ENCODE measurements at places on chromosomes 1 and 21.

DNA sequence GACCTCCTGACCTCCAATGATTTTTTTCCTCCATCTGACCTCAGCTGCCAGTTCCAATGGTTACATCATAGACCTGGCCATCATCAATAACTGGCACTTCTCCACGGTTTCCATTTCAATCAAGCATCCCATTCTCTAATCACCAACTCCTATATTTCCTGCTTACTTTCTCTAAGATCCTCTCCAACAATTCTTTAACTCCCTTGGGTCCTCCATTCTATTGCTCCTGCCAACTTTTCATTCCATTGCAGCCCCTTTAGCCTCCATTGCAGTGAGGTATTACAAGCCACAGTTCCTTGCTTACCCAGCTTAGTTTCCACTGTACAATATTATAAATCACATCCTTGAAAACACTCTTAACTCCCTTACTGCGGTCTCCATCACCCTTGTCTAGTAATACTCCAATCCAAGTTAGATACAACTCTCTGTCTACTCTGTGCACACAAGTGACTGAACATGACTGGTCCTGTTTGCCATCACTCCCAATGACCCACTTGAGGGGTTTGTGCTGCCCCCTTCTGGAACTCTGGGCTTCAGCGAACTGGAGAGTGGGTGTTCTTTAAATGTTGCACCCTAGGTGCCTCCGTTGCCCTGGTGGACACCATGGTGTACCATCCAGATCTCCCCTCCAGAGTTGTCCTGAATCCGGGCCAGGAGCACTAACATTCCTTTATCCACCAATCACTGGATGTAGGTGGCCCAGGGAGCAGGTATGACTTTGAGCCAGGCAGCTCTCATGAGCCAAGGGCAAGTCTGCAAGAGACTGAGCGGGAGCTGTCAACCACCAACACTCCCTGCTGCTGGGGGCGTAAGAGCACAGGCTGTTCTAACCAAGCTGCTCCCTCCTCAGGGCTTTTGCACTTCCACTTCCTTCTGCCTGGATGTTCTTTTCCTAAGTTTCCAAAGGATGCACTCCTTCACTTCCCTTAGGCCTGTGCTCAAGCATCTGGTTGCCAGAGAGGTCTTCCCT, 3.7 kb upstream of the FNDC7 start:
- no peak for DNase-seq

GRCh38 chr1:218347723-218348627, 2.8 kb downstream of the TGFB2 start:
- DNase-seq = no peak

DNA sequence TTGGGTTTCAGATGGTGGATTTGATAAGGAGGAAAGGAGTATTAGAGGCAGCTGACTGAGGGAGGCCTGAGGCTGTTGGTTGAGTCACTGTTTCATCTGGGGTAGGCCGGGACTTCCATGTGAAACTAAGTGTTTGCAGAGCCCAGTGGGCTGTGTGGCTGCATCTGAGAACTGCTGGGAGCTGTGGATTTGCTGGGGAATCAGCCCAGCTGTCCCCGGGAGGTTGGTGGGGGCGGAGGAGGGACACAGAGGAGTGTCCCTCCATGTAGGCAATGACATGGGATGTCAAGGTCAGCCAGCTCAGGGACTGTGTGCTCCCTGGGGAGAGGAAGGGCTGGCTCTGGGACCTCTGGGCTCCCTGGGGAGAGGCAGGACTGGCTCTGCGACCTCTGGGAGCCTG, 36.4 kb downstream of the SLC2A7 start:
- DNase-seq = no peak

DNA sequence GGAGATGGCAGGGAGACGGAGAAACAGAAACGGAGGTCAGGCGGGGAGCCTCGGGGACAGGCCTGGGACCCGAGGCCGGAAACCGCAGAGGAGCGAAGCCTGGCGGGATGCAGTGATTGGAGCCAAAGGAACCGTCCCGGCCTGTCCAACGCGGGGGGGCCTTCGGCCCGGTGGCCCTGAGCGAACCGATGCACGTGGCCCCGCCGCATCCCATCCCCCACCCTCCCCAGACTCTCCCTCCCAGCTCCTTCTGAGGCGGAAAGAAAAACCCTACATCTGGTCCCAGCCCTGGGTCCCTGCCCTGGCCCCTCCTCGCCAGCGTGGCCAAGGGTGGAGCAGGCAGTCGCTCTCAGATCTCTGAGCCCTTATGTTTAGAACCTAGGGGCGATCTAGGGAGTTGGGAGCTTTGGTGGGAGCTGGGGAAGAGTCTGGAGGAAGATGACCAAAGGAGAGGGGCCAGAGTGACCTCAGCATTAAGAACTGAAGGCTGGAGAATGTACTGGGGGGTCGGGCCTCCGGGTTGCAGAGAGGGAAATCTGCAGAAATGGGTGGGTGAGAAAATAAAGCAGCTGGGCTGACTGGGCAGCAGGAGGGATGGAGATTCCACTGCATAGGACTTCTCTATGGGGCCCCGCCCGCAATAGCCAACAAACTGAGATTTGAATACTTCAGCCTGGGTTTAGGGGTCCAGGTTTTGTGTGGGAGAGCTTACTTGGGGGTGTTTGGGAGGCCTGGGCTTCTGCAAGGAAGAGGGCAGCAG, 1.5 kb upstream of the CRABP2 start:
- DNase-seq = no peak

- DNase-seq = no peak
Measured at GRCh38 chr1:204260601-204261197, 46.9 kb upstream of the GOLT1A start.

DNA sequence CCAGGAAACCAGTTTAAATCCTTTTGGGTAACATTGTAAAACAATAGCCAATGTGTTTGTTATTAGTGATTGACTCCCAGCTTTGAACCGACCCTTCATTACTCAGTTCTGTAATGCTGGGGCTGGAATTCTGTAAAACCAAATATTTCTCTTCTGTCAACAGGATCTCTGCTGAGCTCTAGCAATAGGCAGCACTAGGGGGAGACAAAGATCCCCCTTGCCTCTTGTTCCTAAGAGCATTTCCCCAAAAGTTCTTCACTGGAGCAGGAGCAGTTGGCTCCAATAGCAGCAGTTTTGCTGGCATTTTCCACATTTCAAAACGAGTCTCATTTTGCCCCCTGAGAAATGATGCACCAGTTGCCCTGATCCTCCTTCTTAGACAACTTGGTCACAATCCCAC, 1671.1 kb downstream of the MRPL39 start:
- no peak for DNase-seq

DNA sequence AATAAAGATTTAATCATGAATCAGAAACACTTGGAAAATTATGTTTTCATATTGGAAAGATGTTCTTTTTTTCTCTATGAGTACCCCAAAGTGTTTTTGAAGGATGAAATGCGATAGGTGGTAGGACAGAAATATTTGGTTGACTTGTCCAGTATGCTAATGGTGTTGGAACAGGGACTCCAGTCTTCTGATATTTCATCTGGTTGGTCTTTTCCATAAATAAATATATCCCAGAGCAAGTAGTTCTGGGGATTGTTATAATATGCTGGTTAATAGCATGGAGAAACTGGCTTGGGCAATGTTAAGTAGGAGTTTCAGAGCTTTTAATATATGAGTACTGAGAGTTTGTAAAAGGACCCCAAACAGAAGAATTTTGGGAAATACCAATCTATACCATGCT, 8.7 kb downstream of the PGM1 start:
- DNase-seq = no peak

DNA sequence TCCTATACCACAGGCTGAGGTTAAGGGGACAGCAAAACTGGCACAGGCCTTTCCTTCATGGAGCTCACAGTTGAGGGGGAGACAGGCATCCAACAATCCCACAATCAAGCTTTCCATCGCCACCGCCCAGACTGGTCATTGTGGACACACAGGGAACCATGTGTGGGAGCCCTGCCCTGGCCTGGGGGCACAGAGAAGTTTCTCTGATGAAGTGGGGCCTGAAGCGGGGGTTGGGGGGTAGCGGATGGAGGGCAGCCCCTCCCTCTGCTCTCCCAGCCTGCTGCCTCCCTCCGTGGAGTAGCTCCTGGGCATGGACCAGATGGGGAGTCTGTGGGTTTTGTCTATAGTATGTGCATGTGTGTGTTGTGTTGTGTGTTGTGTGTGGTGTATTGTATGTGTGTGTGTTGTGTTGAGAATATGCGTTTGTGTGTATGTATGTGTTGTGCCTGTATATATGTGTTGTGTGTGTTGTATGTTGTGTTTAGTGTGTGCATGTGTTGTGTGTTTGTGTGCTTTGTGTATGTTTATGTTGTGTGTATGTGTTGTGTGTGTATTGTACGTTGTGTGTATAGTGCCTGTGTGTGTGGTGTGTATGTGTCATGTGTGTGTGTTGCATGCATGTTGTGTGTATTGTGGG, 14.4 kb upstream of the LDLRAP1 start:
- no peak for DNase-seq

- no peak for DNase-seq
Measured at GRCh38 chr21:41031701-41032220, 136.2 kb upstream of the BACE2 start.

DNA sequence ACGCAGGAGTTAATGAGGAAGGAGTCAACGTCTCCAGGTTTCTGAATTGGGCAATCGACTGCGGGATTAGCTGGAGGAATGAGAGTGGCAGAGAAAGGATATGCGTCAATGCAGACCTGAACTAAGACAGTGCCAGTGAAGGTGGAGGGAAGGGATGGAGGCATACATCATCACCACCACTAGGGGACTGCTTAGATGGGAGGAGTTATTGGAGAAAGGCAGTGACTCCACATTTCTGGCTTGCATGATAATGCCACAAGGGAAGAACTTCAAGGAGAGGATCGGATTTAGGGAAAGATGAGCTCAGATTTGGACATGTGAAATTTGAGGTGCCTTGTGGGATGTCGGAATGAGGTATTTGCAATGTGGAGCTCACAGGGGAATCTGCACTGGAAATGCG, 17.5 kb downstream of the VASH2 start:
- no peak for DNase-seq

DNA sequence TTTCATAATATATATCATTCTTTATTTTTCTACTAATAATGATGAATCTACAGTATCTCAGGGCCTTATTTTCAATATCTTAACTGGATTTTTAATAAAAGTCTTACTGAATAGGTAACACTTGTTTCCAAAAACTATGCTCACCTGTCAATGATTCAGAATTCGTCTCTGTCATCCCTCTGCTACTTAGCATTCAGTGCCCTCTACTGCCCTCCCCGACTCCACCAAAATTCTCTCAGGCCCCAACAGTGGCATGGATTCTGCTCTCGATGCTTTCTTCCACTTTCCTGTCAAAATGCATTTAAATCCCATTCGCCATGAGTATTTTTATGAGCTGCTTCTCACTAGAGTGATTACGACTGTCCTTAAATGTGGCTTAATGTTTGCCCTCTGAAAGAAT, 10.5 kb upstream of the BACH1 start:
- no peak for DNase-seq

DNA sequence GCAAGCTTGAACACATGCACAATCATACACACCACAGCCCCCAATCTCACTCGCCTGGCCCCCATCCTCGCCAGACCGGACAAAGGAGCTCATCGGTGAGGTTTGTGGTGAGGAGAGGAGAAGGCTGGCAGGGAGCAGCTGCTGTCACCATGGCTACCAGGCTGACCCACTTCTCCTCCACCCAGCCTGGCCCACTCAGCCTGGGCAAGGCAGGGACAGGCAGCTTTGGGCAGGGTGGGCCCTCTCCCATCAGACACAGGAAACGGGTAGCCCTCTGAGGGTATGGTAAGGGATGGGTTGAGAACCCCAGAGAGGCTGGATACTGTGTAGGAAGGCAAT, 15.9 kb downstream of the RIMS3 start:
- no peak for DNase-seq

- no peak for DNase-seq
Measured at GRCh38 chr1:14969006-14969405, 184.5 kb upstream of the TMEM51 start.

DNA sequence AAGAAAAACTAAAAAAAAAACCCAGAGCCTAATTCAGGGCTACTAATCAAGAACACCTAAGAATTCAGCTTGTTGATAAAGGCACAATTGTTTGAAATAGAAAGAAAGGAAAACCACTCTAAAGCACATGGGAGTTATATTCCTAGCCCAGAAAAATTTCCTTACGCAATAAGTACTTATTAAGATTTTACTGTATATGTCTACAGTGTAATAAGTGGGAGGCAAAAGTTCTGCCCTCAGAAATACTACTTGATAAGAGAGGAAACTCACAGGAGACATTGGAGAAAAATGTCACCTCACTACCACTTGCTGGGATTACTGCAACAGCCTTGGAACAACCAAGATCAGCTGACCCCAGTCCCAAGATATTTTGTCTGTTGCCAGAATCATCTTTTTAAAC, 66.1 kb downstream of the IARS2 start:
- DNase-seq = no peak

GRCh38 chr1:210144736-210145135, 87.9 kb upstream of the SERTAD4 start:
- no peak for DNase-seq

GRCh38 chr21:14096577-14096976, 114.2 kb downstream of the LIPI start:
- no peak for DNase-seq

- no peak for DNase-seq
Measured at GRCh38 chr21:44021064-44021463, 9.0 kb downstream of the TRAPPC10 start.

GRCh38 chr1:8879922-8880676, 1.6 kb upstream of the ENO1 start:
- DNase-seq = no peak
